ENCODE measurements at places on chromosomes 11 and 22.

DNA sequence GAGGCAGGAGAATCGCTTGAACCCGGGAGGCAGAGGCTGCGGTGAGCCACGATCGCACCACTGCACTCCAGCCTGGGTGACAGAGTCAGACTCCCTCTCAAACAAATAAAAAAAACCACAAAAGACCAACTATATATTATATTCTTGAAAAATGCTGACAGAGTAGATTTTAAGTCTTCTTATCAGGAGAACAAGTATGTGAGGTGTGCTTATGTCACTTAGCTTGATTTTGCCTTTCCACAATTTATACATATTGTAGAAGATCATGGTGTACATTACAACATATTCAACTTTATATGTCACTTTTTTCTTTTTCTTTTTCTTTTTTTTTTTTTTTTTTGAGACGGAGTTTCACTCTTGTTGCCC, 24.1 kb upstream of the CARS1 start:
- H3K27ac ChIP-seq, result no peak overlapping the region
- H3K36me3 ChIP-seq, result no peaks in the 10 kb centered on the region
- no peak for DNase-seq
- no peaks in the 10 kb centered on the region for H3K4me1 ChIP-seq

GRCh38 chr11:112753706-112754105, 207.5 kb upstream of the NCAM1 start:
- no peak overlapping the region for H3K4me3 ChIP-seq
- no peaks in the 10 kb centered on the region for H3K36me3 ChIP-seq
- H3K27me3 ChIP-seq, result no peaks in the 10 kb centered on the region
- no peak for DNase-seq
- H3K4me1 ChIP-seq, result peaks cover 22% of the 10 kb centered on the region
- no peak overlapping the region for H3K27ac ChIP-seq

- peak overlapping the region; percentile 80 for H3K27ac ChIP-seq
- no peak for DNase-seq
- peaks cover 6% of the 10 kb centered on the region for H3K36me3 ChIP-seq
- H3K4me3 ChIP-seq, result peak overlapping the region; percentile 81
- peaks cover 25% of the 10 kb centered on the region for H3K4me1 ChIP-seq
These were observed 1.1 kb upstream of the ARHGEF17 start for GRCh38 chr11:73306977-73307322.

DNA sequence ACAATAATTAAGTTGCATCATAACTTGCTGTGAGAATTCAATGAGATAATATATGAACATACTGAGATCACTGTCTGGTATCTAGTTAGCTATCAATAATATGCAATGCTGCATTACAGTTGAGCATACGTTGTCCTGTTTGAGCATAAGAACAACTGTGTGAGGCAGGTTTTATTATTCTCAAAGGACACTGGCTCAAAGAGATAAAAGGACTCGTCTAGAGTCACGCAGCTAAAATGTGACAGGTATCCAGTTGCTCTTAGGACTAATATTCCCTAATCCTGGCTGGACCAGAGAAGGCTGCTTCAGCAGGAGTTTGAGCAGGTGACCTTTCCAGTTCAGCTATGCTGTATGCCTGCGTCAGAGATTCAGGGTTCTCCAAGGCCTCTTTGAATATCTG, 92.5 kb downstream of the PLEKHA7 start:
- H3K27ac ChIP-seq, result no peak overlapping the region
- H3K4me3 ChIP-seq, result no peak overlapping the region
- H3K4me1 ChIP-seq, result no peaks in the 10 kb centered on the region
- no peak for DNase-seq
- no peaks in the 10 kb centered on the region for H3K36me3 ChIP-seq

GRCh38 chr11:117438371-117439000, 110.8 kb downstream of the CEP164 start:
- no peak overlapping the region for H3K4me3 ChIP-seq
- H3K27ac ChIP-seq, result no peak overlapping the region
- no peaks in the 10 kb centered on the region for H3K27me3 ChIP-seq
- H3K36me3 ChIP-seq, result no peaks in the 10 kb centered on the region
- H3K4me1 ChIP-seq, result no peaks in the 10 kb centered on the region
- no peak for DNase-seq

DNA sequence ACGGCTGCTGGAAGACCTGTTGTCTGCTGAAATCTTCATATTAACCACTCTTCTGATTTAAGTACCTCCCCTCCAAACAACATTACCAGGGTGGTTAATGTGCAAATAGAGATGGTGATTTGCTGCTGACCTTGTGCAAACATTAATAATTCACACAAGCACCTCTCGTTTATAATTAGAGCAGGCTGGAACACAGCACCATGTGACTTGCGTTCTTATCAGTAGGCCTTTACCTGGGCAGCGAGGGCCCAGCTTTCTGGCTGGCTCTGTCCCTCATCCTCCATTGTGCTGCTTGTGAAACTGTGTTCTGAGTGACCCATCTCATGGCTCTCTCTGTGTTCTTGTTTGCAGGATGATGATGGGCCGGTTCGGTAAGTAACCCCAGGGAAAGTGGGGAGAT, 41.0 kb upstream of the PARVG start:
- no peaks in the 10 kb centered on the region for H3K4me1 ChIP-seq
- DNase-seq, result no peak
- no peak overlapping the region for H3K27ac ChIP-seq
- no peaks in the 10 kb centered on the region for H3K36me3 ChIP-seq
- H3K4me3 ChIP-seq, result no peak overlapping the region

GRCh38 chr22:44097263-44098020, 73.3 kb downstream of the PARVB start:
- no peak overlapping the region for H3K4me3 ChIP-seq
- H3K27ac ChIP-seq, result no peak overlapping the region
- no peaks in the 10 kb centered on the region for H3K27me3 ChIP-seq
- H3K4me1 ChIP-seq, result no peaks in the 10 kb centered on the region
- no peak for DNase-seq

GRCh38 chr22:27612115-27612514, 189.4 kb downstream of the MN1 start:
- no peak for DNase-seq
- H3K27me3 ChIP-seq, result no peaks in the 10 kb centered on the region
- H3K36me3 ChIP-seq, result no peaks in the 10 kb centered on the region
- H3K27ac ChIP-seq, result no peak overlapping the region
- no peak overlapping the region for H3K4me3 ChIP-seq

- no peak overlapping the region for H3K4me3 ChIP-seq
- no peaks in the 10 kb centered on the region for H3K27me3 ChIP-seq
- H3K27ac ChIP-seq, result no peak overlapping the region
- no peak for DNase-seq
- no peaks in the 10 kb centered on the region for H3K36me3 ChIP-seq
These were observed 300.7 kb upstream of the PDGFD start for GRCh38 chr11:104464691-104465090.

- no peaks in the 10 kb centered on the region for H3K4me1 ChIP-seq
- no peaks in the 10 kb centered on the region for H3K36me3 ChIP-seq
- no peak for DNase-seq
- H3K27ac ChIP-seq, result no peak overlapping the region
- H3K27me3 ChIP-seq, result no peaks in the 10 kb centered on the region
These were observed 65.5 kb upstream of the SYT9 start for GRCh38 chr11:7186190-7186589.

DNA sequence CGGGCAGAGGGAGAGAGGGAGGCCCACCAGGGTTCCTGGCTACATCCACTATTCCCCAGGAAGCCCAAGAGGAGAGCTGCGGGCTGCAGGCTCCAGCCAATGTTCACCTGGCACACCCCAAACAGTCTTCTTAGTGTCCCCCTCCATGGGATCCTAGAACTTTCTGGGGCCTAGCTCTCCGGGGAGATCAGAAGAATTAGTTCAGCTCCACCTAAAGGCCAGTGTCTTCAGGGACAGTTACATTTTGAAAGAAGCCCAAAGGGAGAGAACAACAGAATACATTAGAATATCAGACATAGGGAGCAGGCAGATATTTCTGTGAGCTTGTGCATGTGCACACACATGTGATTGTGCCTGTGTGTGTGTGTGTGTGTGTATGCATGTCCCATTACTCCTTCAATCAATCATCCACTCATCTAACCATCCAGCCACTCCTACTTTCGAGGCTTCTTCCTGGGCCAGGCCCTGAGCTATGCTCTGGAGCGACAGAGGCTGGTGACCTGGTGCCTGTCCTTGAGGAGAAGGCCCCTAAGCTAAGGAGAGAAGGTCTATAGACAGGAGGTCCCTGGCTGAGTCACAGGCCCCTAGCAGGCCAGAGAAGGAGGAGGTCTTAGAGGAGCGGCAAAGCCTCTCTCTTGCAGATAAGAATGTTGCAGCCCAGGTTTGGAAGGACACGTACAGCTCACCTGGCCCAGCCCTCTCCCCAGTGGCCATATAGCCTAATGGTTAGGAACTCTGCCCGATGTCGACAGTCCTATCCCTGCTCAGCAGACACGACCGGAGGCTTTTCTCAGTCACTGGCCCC, 165.5 kb downstream of the DSCAML1 start:
- no peaks in the 10 kb centered on the region for H3K4me1 ChIP-seq
- no peak for DNase-seq
- no peak overlapping the region for H3K27ac ChIP-seq
- no peaks in the 10 kb centered on the region for H3K27me3 ChIP-seq
- H3K4me3 ChIP-seq, result no peak overlapping the region

DNA sequence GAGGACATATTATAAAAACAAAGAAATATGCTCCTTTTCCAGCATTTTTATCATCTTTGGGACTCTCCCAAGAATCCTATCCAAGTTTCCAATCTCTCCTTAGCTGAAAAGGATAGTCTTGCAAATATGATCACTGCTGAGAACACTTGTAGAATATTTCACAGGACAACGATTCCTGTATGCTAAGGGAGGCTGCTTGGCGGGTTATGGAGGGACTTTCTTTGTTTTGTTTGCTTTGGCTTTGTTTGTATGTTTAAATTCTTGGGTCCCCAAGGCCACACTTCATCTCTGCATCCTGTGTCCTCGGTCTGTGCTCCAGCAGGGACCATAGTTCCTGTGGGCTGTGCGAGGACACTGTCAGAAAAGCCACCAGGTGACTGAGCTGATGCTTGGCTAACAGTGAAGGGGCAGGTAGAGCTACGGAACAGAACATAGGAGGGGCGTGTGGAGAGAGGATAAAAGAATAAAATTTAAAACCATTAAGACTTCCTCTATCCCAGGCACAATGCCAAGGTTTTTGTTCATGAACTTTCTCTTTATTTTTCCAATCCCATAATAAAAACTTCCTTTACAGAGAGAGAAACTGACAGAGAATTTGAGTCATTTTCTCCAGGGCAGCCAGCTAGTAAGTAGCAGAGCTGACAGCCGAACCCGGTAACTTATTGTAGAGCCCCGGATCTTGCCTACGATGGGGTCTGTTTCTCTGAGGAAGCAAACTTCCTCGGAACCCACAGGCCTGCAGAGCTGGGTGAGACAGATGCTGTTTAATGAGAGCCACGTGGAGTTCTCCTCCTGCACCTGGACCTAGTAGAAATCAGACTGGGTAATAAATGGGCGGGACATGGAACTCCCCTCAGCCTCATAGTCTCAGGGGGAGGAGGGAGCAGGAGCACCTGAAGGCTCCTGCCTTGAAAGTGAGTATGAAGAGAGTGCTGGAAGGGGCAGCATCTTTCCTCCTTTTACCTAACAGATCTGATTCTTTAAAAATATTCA, at the start of gene IZUMO1R:
Gene IZUMO1R, plus strand, starts transcription at position 615 of the 993 bp plus-strand sequence. CDS start 1,057 bp downstream, outside the sequence.
- no peak for DNase-seq
- H3K27me3 ChIP-seq, result no peaks in the 10 kb centered on the region
- H3K27ac ChIP-seq, result peak within 1 kb of the TSS; percentile 73
- peaks cover 12% of the 10 kb centered on the region for H3K4me1 ChIP-seq
- no peaks in the 10 kb centered on the region for H3K36me3 ChIP-seq

- no peak overlapping the region for H3K27ac ChIP-seq
- H3K4me1 ChIP-seq, result no peaks in the 10 kb centered on the region
- H3K36me3 ChIP-seq, result no peaks in the 10 kb centered on the region
- H3K27me3 ChIP-seq, result no peaks in the 10 kb centered on the region
- DNase-seq, result no peak
- no peak overlapping the region for H3K4me3 ChIP-seq
These were observed 93.9 kb downstream of the TRMU start for GRCh38 chr22:46429325-46429853.

DNA sequence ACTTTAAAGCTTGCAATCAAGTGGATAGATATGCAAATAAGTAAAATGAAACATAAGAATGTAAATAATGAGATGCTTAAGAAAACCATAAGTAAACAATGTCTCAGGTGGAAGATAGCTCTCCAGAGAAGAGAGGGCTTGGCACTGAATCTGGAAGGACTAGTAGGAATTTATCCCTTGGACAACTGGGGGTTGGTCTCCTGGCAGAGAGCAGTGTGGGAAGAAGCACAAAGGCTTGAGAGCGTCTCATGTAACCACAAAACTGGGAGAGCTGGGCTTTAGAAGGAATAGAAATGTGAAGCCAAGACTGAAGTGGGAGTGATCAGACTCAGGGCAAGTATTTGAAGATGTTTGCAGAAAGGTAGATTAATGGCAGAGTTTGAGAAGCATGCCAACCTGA, 31.3 kb downstream of the CARD18 start:
- no peak for DNase-seq
- no peaks in the 10 kb centered on the region for H3K27me3 ChIP-seq
- no peaks in the 10 kb centered on the region for H3K36me3 ChIP-seq
- H3K4me1 ChIP-seq, result no peaks in the 10 kb centered on the region

DNA sequence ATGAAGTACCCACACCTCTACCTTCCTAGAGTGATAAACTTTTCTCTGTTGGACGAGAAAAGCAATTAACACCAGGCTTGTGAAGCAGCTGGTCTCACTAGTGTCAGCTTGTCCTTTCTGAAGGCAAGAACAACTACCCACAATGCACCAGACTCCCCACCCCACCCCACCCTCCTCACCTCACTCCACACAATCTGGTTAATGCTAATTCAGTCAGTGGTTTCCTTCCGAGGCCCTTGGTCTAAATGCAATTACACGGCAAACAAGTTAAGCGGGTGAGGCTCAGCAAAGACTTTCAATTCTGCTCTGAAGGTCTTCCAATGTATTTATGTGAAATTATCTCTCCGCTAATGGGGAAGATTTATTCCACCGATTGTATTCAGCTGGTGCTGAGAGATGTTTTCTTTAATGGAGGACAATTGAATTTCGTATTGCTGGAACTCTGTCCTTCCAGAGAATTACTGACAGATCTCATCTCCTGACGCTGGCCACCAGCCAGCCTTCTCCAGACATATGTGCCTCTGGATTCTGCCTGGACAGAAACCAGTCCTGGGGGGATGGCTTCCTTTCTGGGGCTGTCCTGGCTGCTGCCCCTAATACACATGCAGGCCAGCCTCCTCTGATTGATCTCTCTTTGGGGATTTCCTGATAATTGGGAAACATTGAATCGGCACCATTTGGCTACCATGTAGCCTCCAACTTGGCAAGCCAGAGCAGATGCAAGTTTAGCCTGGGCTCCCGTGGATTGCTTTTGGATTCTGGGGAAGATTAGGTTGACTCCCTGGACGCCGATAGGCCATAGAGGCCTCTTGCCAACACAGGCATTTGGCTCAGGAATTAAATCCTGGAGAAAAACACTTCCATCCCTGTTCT, 165.8 kb upstream of the NARS2 start:
- no peak overlapping the region for H3K4me3 ChIP-seq
- H3K27ac ChIP-seq, result no peak overlapping the region
- H3K4me1 ChIP-seq, result peaks cover 18% of the 10 kb centered on the region
- no peaks in the 10 kb centered on the region for H3K27me3 ChIP-seq

GRCh38 chr22:23789638-23790037, 2.9 kb downstream of the SMARCB1 start:
- H3K36me3 ChIP-seq, result peaks cover 23% of the 10 kb centered on the region
- DNase-seq, result no peak
- no peak overlapping the region for H3K27ac ChIP-seq

GRCh38 chr22:18999008-18999407, 62.9 kb upstream of the PRODH start:
- no peaks in the 10 kb centered on the region for H3K4me1 ChIP-seq
- H3K4me3 ChIP-seq, result no peak overlapping the region
- no peak overlapping the region for H3K27ac ChIP-seq
- no peaks in the 10 kb centered on the region for H3K36me3 ChIP-seq
